Urothelium cell line (cell line): ENCODE measurements at places on chromosomes 4 and X.

- DNase-seq: peak; percentile 1
Observed at GRCh38 chrX:118325453-118325852, 20.5 kb upstream of the WDR44 start.

DNA sequence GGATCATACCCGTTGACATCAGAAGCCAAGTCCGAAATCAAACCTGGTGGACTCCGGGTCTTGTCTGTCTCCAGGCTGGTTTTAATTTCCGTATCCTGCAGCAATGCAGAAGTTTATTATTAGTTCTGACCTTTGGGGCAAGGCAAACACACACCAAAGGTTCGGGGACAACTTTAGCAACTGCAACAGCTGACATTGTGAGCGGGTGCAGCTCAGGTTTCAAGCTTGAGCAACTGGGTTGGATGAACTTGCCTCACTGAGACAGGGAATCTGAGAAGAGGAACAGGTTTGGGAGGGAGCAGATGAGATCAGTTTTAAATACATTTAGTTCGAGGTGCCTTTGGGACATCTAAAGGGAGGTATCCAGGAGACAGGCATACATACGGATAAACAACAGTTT is 110.7 kb downstream of the GNL3L start:
- DNase-seq: no peak

DNA sequence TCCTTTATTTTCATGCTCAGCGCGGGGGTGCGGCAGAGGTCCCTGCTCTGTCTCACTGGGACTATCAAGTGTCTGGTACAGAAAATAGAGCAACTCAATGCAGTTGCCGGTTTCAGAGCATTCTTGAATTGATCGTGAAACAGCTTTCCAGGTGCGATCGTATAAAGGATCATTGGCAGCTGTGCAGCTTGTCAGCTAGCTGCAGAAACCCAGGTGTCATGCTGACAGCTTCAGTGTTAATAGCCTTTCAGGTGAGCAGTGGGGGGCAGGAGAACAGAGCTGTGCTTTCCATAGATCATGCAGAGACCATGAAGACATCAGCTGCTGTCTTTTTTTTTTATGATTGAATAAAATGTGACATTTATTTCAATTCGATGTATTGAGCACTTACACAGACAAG is 583.9 kb downstream of the NLGN4X start:
- no peak for DNase-seq

- DNase-seq: no peak
Observed at GRCh38 chr4:98222306-98222705, 38.9 kb upstream of the RAP1GDS1 start.

- DNase-seq: no peak
Observed at GRCh38 chrX:150897421-150898320, 797 bp downstream of the CD99L2 start.

DNA sequence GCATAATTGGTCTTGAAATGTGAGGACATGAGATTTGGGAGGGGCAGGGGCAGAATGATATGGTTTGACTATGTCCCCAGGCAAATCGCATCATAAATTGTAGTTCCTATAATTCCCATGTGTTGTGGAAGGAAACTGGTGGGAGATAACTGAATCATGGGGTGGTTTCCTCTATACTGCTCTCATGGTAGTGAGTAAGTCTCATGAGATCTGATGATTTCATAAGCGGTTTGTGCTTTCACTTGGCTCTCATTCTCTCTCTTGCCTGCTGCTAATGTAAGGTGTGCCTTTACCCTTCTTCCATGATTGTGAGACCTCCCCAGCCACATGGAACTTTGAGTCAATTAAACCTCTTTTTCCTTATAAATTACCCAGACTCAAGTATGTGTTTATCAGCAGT is 2595.9 kb downstream of the PCDH7 start:
- no peak for DNase-seq

DNA sequence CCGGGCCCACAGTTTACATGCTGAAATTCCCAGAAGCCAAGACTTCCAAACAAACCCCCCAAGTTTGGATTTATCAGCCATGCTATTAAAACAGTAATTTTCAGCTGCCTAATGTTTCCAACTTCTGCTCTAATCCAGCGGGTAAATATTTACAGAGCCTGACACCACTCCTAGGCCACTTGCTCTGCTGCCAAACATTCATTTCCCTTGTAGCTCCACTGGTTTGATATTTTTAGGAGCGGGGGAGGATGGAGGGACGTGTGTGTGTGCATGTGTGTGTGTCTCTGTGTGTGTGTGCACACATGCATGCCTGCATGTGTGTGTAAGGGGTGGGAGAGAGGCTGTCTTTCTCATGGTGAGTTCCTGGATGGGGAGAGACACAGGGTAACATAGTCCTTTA is 115.7 kb upstream of the PJA1 start:
- DNase-seq: no peak
